ENCODE measurements at places on chromosomes 5 and 9.

- no peak for DNase-seq
Measured at GRCh38 chr5:80976985-80977384, 16.8 kb downstream of the RASGRF2 start.

DNA sequence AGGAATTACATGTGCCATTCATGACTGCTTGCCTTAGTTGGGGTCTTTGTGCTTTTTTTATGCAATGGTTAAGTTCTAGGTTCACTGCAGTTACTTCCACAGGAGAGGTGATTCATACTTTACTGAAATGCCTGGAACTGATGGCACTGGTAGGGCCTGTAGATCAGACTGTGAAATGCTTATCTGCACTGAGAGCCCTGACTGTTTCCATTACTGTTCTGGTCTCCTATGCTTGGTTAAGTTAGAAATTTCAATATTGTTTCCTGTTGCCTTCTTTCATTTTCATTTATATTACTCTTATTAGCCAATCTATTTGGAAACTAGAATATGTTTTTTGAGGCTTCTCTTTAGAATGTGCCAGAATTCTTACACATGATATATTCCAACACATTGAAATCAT is 484.1 kb upstream of the SEMA6A start:
- DNase-seq: no peak

DNA sequence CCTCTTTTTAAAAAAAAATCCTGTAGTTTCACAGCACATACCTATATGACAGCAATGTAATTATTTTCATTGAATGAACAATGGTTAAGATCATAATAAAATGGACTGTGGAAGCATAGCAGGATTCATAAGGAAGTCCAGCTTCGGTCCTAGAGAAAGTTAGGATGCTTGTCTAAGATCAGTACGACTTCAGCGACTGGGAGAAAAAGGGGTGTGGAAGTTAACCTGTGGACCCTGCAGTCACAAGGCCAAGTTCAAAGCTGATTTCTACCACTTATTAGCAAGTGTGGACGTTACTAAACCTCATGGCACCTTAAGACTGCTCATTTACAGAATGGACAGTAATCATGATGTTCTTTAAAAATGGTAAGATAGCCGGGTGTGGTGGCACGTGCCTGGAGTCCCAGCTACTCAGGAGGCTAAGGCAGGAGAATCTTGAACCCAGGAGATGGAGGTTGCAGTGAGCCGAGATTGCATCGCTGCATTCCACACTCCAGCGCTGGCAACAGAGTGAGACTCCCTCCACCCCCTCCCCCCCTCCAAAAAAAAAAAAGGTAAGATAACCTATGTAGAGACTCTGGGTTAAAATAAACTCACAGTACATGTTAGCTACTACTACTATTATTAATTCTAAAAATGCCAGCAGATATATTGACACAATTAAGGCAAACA is 71.6 kb upstream of the PCA3 start:
- DNase-seq: no peak

DNA sequence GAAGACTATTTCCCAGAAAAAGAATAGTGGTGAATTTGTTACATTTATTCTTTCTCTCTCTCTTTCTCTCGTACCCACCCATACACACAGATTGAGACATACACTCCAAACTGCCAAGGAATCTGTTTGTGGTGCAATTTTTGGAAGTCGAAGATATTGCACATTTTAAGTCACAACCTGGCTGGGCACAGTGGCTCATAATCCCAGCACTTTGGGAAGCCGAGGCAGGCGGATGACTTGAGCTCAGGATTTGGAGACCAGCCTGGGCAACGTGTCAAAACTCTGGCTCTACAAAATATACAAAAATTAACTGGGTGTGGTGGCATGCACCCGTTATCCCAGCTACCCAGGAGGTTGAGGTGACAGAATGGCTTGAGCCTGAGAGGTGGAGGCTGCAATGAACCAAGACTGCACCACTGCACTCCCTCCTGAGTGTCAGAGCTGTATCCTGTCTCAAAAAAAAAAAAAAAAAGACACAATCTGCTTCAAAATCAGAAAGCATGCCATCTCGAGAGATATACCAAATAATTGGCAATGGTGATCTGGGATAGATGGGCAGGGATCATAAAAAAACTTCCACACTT is 19.2 kb upstream of the PLIN2 start:
- no peak for DNase-seq

- DNase-seq: no peak
Measured at GRCh38 chr5:151471276-151471675, 23.9 kb downstream of the SLC36A1 start.

GRCh38 chr9:35322075-35322885 is 160.5 kb downstream of the UNC13B start:
- no peak for DNase-seq

- peak; percentile 60 for DNase-seq
Measured at GRCh38 chr9:112348257-112349007, 15.0 kb upstream of the PTBP3 start.

- DNase-seq: no peak
Measured at GRCh38 chr5:97531549-97531948, 348.5 kb upstream of the RIOK2 start.

GRCh38 chr5:82537687-82538306 is 259.6 kb upstream of the RPS23 start:
- DNase-seq: no peak

- DNase-seq: no peak
Measured at GRCh38 chr5:159021901-159022556, 77.7 kb downstream of the EBF1 start.

- no peak for DNase-seq
Measured at GRCh38 chr5:149379177-149379761, at the start of gene IL17B. TSS of gene IL17B (minus strand) at chr5:149379292. CDS start at chr5:149379225, 67 bp downstream.

DNA sequence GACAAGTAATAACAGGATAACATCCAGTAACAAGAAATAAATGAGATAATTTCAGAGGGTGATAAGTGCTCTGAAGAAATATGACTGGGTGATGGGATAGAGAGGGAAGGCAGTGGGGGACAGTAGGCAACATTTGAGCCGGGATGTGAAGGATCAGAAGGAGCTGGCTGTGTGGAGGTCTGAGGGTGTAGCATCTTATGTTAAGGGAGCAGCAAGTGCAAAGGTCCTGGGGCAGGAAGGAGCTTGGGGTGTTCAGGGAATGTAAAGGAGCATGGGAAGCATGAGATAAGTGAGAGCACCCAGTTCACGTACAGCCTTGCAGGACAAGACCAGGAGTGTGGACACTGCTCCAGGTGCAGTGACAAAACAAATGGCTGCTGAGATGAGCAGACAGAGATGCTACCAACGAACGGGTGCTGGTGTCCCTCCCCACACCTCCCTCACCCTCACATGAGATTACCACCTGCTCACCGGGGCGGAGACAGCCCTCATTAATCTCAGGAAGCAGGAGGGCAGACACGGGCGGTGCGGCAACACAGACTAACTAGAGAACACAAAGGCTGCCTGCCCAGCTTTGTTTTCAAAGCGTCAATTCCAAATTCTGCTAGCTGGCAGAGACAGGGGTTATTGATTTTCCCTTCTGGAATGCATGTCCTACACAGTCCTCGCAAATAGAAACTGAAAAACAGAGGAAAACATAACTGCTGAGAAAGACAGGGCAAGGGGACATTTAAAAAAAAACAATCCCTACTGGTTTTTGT is 298.1 kb upstream of the PANK3 start:
- DNase-seq: no peak

DNA sequence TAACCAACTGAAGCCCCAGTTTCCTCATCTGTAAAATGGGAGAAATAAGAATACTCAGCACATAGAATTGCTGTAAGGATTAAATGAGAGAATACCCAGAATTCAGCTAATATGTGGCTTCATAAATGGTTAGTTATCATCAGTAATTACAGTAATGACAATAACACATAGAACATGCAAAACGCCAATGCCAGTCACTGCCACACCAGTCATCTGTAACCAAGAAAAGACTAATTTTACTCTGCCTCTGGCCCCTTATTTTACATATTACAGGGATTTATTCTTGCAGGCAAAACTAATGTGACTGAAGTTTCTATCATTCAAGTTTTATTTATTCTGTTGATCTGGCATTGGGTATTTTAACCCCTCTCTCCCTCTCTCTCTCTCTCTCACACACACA is 46.5 kb downstream of the EBF1 start:
- DNase-seq: no peak

DNA sequence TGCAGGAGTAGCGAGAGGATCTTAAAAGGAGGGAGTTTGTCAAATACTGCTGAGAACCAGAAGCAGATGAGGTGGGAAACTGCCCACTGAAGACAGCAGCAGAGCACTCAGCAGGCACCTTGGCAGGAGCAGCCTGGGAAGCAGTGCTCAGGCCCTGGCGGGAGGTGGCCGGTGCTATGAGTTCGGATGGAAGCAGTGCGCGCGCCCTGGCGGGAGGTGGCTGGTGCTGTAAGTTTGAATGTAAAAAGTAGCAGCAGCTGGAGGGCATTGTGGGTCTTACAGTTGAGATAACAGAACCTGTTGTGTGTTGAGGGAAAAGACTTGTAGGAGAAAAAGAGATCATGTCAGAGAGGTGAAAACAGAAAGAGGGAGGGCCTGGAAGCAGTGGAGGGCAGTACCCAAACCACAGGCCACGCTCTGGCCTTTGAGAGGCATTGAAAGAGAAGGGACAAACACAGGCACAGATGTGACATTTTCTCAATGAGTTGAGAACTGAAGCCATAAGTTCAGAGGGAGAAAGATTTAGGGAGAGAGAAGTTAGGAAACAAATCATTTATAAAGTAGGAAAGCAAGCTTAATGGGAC is 130.9 kb downstream of the ERCC6L2 start:
- DNase-seq: no peak

GRCh38 chr5:44835693-44836092 is 26.9 kb downstream of the MRPS30 start:
- DNase-seq: no peak

- DNase-seq: no peak
Measured at GRCh38 chr5:96896276-96896675, 20.0 kb downstream of the ERAP2 start.

- DNase-seq: no peak
Measured at GRCh38 chr5:141889282-141889871, 11.2 kb upstream of the PCDH1 start.

- DNase-seq: no peak
Measured at GRCh38 chr5:171122372-171122771, 186.7 kb upstream of the TLX3 start.

- DNase-seq: no peak
Measured at GRCh38 chr5:13186177-13186576, 758.3 kb downstream of the DNAH5 start.

GRCh38 chr5:34053133-34053532 is 10.1 kb upstream of the C1QTNF3 start:
- DNase-seq: no peak

- DNase-seq: no peak
Measured at GRCh38 chr5:162487528-162488525, 420.3 kb downstream of the GABRG2 start.
